ENCODE measurements at places on chromosomes 1 and 21.

- no peak for DNase-seq
Measured at GRCh38 chr1:65395887-65396612, 24.4 kb upstream of the LEPR start.

- DNase-seq, result no peak
Measured at GRCh38 chr1:197358959-197359358, 90.9 kb downstream of the CRB1 start.

DNA sequence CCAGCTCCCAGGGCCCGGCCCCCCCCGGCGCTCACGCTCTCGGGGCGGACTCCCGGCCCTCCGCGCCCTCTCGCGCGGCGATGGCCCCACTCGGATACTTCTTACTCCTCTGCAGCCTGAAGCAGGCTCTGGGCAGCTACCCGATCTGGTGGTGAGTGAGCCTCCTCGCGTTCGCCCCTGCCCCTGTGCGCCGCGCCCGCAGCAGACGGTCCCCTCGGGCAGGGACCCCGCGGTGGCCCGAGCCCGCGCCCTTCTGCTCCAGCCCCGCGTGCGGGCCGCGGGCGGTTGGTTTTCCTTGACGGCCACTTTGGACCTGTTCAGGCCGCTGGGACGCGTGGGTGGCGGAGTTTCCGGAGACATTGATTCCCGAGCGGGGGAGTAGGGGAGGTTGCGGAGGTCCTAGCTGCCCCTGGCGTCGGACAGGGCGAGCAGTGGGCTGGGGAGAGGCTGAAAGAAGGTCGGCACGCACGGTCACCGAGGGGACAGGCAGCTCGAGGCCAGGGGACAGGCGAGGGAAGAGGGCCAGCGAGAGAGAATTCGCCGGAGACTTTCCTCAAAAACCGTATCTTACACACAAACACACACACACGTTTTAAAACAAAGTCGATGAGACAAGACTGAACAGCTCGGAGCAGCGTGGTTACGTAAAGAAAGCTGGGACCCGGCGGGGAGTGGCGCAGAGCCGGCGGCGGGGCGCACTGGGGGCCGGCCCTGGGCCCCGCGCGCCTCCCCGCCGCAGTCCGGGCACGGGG, 427 bp downstream of the WNT3A start:
- DNase-seq, result no peak

- no peak for DNase-seq
Measured at GRCh38 chr1:153635872-153636271, 2.0 kb downstream of the CHTOP start.

DNA sequence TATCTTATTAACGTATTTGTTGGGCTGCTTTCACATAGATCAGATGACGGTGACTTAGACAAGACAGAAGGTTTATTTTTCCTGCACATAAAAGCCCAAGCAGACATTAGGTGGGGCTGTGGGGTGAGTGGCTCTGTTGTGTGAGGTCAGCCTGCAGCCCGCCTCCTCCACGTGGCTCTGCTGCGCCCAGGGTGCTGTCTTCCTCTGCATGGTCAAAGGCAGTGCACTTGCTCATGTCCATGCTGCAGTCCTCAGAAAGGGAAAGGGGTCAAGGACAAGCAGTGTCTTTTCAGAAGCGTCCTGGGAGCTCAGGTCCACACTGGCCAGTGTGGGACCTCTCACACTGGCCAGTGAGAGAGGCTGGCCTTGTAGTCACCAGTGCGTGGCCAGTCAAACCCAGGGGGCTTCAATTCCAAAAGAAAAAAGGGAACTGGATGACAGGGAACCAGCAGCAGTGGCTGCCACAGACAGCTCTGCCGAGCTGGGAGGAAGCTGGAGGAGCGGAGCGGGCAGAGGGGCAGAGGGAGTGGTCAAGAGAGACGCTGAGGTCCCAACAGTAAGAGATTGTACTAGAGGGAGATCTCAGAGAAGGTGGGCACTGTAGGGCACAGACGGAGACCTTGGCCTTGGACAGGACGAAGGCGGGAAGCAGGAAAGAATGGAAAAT, 35.9 kb upstream of the SLC45A1 start:
- no peak for DNase-seq

DNA sequence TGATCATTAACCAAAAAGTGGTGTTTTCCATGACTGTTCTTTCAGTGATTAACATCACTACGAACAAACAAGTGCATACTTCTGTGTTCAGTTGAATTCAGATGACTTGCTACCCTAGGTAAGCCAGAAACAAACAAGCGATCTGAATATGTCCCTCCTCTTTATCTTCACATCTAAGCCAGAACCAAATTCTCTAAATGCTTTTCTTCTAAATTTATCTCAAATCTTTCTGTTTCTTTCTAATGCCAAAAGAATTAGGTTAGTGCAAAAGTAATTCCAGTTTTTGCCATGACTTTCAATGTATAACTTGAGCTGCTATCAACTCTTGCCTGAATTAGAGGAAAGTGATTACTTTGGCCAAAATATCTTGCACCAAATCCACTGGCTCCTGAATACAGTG, 481.2 kb downstream of the COL11A1 start:
- no peak for DNase-seq

DNA sequence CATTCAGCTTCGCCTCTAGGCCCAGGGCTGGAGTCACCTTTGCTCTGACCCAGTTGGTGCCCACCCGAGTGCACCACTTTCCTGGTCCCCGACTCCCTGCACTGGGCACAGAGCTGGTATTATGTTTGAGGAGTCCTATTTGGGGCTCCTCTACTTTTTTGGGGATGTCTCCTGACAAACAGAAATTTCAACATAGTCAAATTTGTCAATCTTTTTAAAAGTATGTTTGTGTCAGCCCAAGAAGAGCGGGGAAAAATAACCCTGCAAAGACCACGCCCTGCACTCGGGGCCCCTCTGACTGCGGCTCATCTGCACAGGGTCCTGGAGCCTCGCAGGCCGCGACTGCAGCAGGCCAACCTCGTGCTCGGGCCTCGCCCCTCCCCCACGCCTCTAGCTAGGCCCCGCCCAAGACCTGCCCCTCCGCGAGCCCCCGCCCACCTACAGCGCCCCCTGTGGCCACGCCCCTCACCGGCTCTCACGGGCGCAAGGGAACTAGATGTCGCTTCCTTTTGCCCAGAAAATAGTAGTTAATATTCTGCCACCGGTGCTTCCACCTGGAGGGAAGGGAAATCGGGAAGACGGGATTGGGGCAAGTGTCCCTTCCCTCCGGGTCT, 11.4 kb downstream of the FAM229A start:
- peak; percentile 78 for DNase-seq

DNA sequence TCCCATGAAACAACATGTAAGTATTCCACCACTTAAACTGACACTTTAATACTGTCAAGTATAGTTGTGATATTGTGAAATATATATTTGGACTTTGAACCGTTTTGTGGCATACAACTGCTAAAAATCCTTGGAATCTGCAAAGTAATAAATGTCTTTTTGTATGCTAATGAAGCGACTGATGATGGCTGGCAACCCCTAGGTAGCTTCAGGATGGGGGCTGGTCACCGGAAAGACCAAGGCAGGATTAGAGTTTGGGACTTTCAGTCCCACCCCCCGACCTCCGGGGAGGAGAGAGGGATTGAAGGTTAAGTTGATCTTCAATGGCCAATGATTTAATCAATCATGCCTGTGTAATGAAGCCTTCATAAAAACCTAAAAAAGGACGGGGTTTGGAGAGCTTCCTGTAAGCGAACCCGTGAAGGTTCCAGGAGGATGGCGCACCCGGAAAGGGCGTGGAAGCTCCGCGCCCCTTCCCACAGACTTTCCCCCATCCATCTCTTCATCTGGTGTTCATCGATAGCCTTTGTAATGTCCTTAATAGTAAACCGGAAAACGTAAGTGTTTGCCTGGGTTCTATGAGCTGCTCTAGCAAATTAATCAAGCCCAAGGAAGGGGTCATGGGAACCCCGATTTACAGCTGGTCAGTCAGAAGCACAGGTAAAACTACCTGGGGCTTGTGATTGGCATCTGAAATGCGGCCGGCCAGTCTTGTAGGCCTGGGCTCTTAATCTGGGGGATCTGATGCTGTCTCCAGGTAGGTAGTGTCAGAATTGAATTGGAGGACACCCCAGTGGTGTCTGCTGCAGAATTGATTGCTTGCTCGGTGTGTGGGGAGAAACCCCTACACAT, 1.8 kb upstream of the ZNF281 start:
- no peak for DNase-seq

- DNase-seq, result no peak
Measured at GRCh38 chr1:204092632-204093420, 19.9 kb downstream of the SOX13 start.

- DNase-seq, result no peak
Measured at GRCh38 chr1:31753707-31754349, 10.3 kb downstream of the ADGRB2 start.

- DNase-seq, result no peak
Measured at GRCh38 chr1:7842517-7842916, 10.3 kb downstream of the UTS2 start.

GRCh38 chr1:39434797-39435395, 56.5 kb upstream of the BMP8A start:
- DNase-seq, result no peak

DNA sequence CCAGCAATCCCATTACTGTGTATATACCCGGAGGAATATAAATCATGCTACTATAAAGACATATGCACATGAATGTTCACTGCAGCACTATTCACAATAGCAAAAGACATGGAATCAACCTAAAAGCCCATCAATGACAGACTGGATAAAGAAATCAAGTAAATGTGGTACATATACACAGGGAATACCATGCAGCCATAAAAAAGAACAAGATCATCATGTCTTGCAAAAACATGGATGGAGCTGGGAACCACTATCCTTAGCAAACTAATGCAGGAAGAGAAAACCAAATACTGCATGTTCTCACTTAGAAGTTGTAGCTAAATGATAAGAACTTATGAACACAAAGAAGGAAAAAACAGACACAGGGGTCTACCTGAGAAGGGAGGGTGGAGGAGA, 6.4 kb upstream of the ANGPTL3 start:
- no peak for DNase-seq

GRCh38 chr1:198179556-198179981, 22.8 kb downstream of the NEK7 start:
- DNase-seq, result no peak

DNA sequence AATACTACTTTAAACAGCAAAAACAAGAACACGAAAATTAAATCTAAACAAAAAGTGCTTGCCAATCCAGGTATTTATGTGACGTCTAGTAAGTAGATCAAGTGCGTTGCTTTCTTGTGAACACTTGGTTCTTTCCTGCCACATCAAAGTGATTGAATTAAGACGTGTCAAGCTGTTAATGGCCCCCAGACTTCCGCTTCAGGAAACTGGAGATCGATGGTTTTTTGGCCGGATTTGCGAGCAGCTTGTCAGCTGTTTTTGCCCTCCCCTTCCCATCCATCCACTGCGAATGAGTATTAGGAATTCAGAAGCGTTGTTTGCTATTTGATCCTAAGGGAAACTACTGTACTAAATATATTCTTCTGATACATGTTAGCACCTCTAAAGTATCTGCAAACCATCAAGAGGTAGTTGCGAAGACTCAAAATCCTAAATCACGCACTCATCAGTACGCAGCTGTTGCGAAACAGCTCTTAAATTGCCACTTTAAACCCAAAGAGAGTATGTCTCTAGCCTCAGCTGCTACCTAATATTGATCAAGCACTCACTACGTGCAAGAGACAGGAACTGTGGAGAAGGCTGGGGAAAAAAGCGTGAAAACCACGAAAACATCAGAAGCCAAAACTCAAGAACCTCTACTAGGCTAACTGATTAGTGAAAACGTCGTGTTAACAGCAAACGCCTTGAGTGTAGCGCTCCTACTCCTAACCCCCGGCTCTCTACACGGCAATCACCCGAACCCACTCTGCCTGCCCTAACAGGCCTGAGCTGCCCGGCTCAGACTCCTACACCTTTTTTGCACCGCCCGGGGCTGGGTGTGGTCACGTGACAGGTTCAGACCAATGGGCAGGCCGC, 473 bp upstream of the BRDT start:
- DNase-seq, result no peak

DNA sequence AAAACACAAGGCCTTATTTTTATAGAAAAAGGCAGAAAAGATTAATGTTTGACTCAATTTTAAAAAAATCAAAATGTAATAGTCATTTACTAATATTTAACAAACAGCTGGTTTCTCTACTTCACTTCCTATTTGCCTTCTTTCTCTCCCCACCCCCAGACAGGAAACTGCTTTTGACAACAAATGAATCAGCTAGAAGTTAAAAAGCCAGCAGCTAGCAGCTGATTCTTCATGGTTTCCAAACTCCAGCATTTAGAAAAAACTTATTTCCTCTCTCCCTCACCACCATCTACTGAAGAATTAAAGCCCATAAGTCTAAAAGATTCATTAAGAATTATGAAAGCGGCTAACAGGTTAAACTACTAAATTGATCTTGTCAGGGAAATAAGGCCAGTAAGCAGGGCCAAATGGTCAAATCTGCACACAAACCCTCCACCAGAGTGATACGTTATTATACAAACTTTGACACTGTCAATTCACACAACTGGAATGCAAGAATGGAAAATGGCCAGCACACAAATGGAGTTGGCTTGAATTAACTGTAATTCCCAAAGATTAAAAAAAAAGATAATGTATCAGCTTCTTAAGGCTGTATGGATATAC, 4.0 kb downstream of the WDR26 start:
- peak; percentile 25 for DNase-seq

GRCh38 chr1:173270243-173270642, 63.1 kb upstream of the TNFSF4 start:
- DNase-seq, result no peak
